ENCODE measurements at places on chromosomes 5 and 9.

DNA sequence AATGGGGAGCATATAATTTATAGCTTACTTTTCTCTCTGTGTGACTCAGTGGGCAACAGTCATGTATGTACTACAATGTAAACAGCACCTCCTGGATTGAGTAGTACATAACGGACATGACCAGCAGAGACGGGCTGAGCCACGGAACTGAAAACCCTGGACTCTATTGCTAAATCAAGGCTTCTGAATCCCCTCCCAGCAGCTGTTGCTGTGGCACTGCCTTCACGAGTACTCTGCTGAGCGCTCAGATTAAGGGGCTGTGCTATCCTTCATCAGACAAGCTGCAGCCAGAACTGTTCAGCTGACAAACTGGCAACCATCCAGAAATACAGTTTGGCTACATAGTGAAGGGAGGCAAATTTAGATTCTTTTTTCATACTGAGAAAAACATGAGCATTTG, 131.3 kb upstream of the CCDC180 start:
- no peak for DNase-seq

- peak; percentile 47 for DNase-seq
These were observed 88.9 kb downstream of the LIFR start for GRCh38 chr5:38467353-38468040.

GRCh38 chr5:160439205-160439600, 17.5 kb downstream of the PTTG1 start:
- peak; percentile 91 for DNase-seq

DNA sequence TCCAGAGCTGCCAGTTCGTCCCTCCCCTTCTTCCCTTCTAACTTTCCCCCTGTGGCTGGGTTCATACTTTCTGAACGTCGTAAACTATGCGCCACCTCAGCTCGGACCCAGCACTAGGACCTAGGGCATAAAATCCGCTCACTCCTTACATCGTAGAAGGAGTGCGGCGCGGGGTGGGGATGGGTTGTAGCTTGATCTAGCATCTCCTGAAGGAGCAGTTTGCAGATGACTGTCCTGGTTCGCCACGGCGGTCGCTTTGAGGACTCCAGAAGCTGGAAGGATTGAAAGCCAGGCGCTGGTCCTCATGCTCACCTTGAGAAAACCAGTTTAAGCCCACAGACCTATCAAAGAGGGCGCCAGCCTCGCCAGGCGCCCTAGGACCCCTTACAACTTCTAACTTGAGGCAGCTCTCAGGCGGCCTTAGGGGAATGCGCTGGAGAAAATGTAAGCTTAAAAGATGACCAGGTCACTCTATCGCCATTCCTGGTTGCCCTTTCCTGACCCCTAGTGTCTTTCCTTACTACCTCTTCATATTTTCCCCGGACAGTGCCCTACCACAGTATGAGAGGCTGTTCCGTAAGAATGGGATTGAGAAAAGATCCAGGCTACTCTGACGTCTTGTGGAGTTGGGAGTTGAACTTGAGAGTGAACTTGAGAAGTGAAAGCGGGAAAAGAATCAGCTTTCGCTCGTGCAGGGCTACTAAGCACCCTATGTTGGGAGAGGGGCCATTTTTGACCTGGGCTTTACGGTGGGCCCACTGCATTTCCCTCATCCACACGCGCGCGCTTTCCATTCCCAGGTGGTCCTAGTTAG, 2.8 kb downstream of the RORB start:
- DNase-seq, result no peak

DNA sequence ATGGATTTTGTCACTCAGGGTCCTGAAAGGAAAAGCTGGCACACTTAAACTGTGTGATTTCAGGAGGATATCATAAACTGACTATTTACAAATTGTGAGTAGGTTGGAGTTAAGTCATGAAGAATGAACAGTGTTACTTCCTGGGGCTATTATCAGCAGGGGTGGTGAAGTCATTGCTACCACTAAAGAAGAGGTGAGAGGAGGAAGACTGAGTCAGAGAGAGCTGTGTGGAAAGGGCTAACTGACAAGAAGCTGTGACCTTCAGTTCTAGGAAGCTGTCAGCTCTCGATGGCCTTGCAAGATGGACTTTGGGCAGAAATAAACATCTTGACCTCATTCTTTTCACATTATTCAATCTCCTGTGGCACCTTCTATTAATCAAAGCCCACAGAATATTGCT, 72.3 kb upstream of the STARD4 start:
- DNase-seq, result peak; percentile 39

DNA sequence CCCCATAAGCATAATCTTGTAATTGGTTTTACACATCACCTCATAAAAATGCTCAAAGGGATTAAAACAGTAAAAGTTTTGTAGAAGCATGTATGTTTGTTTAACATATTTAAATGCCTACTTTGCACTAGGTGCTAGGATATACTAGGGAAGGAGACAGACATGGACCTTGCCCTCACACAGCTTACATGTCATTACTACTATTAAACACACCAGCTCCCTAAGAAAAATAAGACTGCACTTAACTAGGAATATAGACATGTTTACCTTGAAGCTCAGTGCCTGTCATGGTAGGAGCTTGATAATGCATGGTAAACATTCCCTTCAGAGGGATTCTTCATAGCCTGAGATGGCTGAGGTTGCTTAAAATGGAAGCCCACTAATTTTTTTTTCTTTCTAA, 6.2 kb downstream of the SHLD3 start:
- no peak for DNase-seq

DNA sequence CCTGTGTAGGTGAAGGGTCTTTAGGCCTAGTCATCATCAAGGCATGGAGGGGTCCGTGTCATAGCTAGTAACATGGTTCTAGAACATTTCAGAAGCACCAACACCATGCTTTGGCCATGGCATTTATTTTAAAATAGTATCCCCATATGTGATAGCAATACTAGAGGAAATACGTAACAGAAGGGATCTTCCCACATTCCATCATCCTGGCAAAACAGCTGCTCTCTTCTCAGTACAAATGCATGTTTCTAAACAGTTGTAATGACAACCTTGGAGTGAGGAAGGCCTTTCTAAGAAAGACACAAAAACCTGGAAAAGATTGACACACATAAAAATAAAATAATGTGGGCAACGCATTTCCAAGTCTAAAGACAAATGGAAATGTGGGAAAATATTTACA, 97.6 kb downstream of the GADD45G start:
- no peak for DNase-seq

DNA sequence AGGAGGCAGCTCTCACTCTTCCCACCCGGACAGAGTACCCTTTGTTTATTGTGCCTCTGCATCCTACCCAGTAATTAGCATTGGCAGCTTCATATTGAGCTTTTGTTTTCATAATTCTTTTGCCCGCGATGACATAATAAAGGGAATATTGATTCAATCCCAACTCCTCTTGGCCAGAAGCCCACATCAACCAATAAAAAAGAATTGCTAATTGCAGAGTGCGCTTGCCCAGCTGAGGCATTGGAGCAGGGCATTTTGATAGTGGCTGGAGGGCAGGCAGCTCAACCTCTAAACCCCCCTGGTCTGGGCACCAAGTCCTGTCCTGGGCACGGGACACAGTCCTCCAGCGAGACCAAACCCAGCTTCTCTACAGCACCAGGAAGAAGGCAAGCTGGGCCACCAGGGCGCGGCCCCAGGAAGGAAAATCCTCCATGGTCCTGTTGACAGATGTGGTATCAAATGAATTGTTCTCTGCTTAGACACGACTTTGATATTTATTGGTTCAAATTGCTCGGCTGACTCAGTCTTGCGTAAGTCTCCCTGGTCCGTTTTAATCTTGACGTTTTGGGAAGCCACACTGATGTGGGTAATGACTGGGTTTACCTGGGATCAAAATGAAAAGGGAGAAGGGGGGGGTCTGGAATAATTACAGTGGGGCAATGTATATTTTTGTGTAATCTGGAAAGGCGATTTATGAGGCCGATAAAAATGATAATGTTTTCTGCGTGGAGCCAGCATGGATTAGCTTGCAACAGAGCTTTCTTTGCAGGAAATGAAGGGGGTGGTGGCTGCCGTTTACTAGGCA, 220.7 kb upstream of the MSX2 start:
- peak; percentile 74 for DNase-seq

- no peak for DNase-seq
These were observed 51.3 kb downstream of the RASEF start for GRCh38 chr9:83011611-83012010.

DNA sequence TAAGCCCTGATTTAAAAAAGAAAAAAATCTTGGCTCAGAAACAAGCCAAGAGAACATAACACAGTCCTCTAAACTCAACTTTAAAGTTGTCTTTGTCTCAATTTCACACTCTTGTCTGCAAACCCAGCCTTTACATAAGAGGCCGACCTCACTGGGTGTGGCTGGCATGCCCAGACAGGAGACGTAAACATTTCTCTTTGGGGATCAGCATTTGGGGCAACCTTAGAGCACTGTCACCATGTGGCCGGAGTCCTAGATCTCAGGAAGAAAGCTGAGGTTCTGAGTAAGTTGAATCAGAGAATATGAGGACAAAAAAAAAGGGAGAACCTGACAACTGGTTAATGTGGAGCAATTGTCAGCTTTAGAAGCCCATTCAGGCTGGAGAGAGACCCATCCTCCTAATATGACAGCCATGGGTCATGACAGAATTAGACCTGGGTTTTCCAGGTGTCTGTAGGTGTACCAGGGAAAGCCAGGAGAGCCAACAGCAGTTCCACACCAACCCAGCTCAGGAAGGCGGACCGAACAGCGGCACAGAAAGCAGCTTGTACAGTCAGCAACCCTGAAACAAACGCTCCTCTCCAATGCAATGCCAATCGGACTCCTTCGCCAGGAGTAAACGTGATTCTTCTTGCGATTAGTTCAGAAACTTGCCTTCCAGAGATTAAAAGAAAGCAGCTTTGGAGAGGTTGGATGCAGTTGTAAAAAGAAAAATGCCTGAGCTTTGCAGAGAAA, 97.9 kb upstream of the MAP3K1 start:
- no peak for DNase-seq

- DNase-seq, result no peak
These were observed 29.1 kb downstream of the ADAMTS2 start for GRCh38 chr5:179316111-179316551.

GRCh38 chr5:154829589-154830218, 20.7 kb downstream of the FAXDC2 start:
- DNase-seq, result no peak

GRCh38 chr5:129499208-129499852, 39.2 kb downstream of the ADAMTS19 start:
- DNase-seq, result no peak

DNA sequence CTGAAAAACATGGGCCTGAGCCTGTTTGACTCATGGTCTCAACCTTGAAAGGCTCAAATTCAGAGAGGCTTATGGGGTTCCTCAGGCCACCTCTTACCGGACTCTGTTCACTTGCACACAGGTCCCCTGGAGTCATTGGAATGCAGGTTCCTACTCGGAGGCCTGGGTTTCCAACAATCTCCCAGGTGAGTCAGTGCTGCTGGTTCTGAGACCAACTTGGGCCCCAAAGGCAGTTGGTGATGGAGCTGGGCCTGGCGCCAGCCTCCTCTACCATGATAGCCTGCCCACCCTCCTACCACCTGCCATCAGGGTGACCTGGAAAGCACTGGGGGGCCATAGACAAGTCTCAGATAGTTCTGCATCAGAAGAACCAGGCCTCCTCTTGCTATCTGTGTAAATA, 188.4 kb downstream of the RGS3 start:
- DNase-seq, result no peak

DNA sequence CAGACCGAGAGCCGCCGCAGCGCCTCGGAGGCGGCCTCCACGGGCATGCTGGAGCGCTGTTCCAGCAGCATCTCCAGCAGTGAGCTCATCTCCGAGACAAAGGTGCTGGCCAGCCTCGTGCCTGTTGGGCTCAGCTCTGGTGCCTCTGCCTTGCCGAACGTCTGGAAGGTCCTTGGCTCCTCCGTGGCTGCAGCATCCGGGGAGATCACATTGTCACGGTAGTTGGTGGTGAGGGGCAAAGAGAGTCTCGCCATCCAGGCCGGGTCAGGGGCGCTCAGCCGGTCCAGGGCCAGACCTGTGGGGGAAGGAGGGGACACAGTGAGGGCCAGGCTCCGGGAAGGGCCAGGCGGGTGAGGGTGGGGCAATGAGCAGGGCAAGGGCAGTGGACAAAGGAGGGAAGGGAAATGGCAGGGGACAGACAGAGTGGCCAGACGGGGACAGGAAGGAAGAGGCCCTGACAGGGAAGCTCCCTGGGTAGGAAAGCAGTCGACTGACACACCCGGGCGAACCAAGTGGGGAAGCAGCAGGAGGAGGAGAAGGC, 12.4 kb downstream of the PCDH12 start:
- DNase-seq, result peak; percentile 63

DNA sequence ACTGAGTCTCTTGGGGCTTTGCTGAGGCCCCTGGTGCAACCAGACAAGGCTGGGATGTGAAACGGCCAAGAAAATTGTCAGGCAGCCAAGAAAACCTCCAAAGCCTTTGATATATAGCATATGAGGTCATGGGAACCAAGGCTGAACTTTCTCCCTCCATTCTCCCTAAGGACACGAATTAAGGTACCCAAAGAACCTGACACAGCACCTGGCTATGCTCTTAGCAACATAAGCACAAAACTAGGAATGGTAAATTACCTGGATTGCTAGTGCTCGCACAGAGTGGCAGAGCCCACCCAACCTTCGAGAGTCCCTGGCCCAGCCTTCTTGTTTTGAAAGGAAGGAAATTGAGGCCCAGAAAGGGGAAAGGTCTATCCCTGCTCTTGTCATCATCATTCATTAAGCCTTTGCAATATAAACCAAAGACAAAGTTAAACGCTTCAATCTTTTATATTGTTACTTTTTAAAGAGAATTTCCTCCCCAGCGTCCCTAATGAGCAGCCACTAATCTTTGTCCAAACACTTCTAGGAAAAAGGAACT, 220.0 kb upstream of the NR4A3 start:
- no peak for DNase-seq

GRCh38 chr9:37495571-37495970, 9.8 kb downstream of the POLR1E start:
- DNase-seq, result no peak

- DNase-seq, result peak; percentile 82
These were observed 411.1 kb downstream of the ACTL7B start for GRCh38 chr9:108444400-108445358.

DNA sequence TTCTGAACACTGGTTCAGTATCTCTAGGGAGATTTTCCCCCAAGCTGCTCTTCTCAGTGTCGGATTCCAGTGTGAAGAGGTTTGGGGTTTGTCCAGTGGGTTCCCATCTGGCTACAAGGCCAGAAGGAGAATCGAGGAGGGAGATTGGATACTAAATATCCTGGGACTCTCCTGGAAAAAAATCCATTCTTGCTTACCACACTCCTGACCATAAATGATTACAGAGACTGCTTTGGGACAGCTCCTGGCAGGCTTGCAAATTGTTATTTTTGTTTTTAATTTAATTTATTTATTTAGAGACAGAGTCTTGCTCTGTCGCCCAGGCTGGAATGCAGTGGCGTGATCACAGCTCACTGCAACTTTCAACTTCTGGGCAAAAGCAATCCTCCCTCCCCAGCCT, 4.7 kb upstream of the SUSD1 start:
- peak; percentile 45 for DNase-seq

GRCh38 chr5:32625106-32625505, 39.7 kb downstream of the SUB1 start:
- DNase-seq, result peak; percentile 30

GRCh38 chr9:92988215-92988768, 41.0 kb downstream of the FGD3 start:
- DNase-seq, result no peak

- no peak for DNase-seq
These were observed 7.3 kb downstream of the CEP72 start for GRCh38 chr5:619444-619843.

All from AG20443 (cell line).